Activated gamma-delta T cell (primary cell): ENCODE measurements at places on chromosomes 16 and 17.

GRCh38 chr17:8726941-8727555 lies 17.6 kb downstream of the CCDC42 start:
- no peak for DNase-seq

DNA sequence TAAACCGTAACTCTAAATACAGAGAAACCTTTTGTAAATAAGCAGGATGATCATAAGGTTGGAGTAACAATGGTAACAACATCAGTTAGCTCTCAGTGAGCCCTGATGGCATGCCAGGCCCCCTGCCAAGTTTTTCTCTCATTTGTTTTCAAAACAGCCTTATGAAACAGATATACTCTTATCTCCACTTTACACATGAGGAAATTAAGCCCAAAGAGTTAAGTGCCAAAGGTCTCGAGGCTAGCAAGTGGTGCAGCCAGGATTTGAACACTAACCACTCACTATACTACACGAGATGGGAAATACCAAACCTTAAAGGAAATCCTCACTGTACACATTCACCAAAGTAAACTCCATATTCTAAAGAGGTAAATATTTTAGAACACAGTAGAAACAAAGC lies 15.0 kb downstream of the USP31 start:
- DNase-seq: no peak

GRCh38 chr16:19644877-19645276 lies 73.2 kb downstream of the KNOP1 start:
- DNase-seq: no peak

GRCh38 chr16:50821586-50821985 lies 79.7 kb downstream of the CYLD start:
- no peak for DNase-seq

GRCh38 chr16:69709456-69710084 lies 16.8 kb downstream of the NQO1 start:
- DNase-seq: no peak

GRCh38 chr17:58367461-58367860 lies 15.5 kb upstream of the SUPT4H1 start:
- no peak for DNase-seq

GRCh38 chr16:84715424-84715823 lies 15.6 kb downstream of the USP10 start:
- DNase-seq: no peak

DNA sequence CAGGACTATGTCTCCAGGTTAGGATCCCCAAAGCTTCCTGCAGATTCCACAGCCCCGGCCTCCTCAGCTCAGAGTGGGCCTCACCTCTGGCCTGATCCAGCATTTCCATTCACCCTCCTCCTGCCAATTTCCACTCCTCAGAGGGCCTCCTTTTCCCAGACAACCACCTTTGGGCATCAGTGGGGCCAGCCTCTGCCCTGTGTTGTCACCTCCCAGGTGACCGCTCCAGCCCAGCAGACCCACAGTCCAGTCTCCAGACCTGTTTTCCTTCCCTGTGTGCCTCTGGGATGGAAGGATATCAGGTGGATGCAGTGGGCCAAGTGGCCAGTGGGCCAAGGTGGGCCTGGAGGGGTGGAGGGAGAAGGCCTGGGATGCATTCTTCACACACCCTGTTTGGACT lies 32.7 kb downstream of the B9D1 start:
- no peak for DNase-seq

- no peak for DNase-seq
Measured at GRCh38 chr17:81234940-81235821, 3.7 kb downstream of the TEPSIN start.

- no peak for DNase-seq
Measured at GRCh38 chr17:64354824-64355535, 35.7 kb downstream of the PECAM1 start.
